ENCODE measurements at places on chromosomes 7 and 10.

GRCh38 chr7:157775560-157776332, 438.9 kb downstream of the DNAJB6 start:
- no peak for DNase-seq

DNA sequence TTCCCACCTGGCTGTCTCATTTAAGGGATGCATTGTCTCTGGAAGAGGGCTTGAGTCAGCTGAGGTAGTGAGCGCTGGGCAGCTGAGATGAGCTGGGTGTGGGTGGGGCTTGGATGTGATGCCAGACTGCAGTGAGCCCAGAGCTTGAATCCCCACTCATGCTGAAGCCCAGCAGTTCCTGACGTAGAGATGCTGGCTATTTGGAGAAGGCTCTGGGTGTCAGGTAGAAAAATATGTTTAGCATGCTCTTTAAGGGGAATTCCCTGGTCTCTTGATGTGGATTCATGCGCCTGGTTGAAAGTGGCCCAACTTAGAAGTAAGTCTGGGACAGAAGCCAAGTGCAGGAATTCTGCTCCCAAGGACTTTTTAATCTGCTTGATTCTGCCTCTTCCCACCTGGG, 241.5 kb upstream of the IGFBP3 start:
- DNase-seq = no peak

- no peak for DNase-seq
Measured at GRCh38 chr7:45697576-45698136, 123.5 kb downstream of the ADCY1 start.

DNA sequence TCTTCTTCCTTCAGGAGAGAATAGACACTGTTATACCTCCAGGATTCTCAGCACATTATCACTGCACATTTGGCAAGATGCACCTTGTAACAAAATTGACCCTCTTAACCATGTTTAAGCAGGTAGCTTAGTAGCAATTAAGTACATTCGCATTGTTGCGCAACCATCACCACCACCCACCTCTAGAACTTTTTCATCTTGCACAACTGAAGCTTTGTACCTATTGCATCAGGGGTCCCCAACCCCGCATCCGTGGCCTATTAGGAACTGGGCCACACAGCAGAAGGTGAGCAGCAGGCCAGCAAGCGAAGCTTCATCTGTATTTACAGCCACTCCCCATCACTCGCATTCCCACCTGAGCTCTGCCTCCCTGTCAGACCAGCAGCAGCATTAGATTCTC, 29.9 kb upstream of the SMURF1 start:
- no peak for DNase-seq

DNA sequence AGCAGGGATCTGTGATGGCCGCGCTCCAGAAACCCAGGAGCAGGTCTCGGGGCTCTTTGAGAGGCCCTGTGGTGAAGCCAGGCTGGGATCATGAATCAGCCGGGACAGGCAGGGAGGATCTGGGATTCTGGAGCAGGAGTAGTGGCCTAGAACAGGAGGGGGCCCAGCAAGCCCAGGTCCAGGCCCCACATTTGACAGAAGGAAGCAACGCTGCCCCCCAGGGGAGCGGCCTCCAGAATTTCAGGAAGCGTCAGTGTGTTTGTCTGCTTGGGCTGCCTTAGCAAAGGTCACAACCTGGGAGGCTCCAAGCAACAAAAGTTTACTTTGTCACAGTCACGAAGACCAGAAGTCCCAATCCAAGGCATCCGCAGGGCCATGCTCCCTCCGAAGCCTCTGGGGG, 36.8 kb downstream of the CLRN3 start:
- DNase-seq = no peak

- DNase-seq = no peak
Measured at GRCh38 chr10:63766745-63767137, 245.5 kb downstream of the REEP3 start.

DNA sequence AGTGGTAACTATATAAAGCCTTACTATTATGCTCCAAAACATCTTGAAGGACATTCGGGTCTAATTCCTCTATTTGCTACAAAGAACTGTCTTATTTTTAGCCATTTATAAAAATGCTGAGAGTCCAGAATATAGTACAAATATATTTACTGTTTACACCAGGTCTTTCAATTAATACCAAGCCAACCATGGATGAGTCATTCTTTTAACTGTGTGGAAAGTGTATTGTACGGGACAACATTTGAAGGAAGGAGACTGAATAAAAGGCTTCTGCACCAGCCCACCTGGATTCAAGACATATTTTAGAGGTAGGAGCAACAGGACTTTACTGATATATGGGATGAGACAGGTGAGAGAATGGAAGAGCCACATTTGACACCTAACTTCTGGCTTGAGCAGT, 35.4 kb downstream of the MASTL start:
- DNase-seq = no peak

GRCh38 chr7:7585241-7585928, 18.7 kb downstream of the MIOS start:
- DNase-seq = no peak

GRCh38 chr7:114997487-114998404, 75.9 kb downstream of the MDFIC start:
- DNase-seq = no peak
